ENCODE measurements at places on chromosomes 7 and 10.

- no peak for DNase-seq
These were observed 108.9 kb downstream of the RNLS start for GRCh38 chr10:88473989-88474883.

DNA sequence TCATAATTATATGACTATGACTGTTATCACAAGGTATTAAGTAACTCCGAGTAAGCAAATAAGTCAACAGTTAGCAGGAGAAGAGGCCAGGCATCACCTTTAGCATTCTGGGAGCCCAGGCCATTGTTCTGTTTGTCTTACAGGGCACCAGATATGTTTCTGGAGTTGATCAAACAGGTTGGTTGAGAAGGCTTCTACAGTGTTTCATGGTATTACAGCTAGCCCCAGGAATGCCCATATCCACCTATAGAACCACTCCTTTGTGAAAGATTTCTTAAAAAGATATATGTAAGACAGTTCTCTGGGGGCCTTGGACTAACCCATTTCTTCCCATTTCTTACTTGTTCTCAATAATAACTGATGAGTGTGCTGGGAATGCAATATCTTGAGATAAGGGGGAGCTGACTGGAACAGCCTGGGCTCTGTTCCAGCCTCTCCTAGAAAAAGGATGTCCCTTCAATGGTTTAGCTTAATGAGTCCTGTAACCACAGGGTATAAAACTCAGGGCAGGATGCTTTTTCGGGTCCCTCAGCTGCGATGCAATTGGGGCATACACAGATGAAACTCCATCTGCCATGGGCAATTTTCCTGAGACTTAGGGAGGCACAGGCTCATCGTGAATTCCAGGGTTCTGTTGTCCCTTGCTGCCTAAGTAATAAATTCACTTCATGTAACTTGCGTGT, 286.4 kb downstream of the BAMBI start:
- no peak for DNase-seq

DNA sequence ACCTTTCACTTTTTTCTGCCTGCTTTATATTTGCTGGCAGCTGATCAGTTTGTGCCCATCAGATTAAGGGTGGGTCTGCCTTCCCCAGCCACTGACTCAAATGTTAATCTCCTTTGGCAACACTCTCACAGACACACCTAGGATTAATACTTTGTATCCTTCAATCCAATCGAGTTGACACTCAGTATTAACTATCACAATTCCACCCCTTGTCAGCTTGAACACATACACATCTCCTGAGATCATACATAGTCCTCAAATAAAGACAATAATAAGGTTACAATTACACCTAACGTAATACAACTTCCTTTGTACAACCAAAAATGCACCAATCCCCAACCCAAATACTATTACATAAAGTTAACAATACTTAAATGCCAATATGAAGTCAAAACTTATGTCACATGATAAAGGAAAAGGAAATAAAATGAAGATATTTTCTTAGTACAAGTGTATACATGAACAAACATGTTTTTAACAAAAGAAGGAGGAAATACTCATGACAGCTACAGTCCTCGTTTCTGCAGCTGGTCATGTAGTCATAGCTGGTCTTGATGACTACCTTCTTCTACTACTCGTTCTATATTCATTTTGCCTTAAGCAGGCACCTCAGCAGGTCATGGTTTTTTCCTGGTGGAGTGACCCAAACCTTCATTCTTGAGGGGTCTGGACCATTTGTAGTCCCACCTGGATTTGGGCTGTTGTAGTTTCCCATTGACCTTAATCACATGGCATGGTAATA, 96.7 kb upstream of the CABCOCO1 start:
- DNase-seq = no peak

DNA sequence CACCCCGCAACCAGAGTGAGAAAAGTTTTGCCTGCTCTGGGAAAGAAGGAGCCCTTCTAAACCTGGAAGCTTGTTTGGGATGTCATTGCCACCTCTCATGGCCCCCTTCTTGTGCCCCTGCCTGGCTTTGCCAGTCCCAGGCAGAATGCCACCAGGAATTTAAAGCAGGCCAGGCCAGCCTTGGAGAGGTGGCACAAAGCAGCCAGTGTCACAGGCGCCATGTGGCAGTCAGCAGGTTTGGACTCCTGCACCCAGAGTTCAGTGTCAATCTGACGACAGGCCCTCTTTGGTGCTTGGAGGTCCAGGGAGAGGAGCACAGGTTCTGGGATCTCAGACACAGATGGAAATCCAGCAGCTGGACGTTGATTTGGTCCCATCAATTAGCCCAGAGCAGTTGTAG, 12.7 kb downstream of the HK1 start:
- no peak for DNase-seq

DNA sequence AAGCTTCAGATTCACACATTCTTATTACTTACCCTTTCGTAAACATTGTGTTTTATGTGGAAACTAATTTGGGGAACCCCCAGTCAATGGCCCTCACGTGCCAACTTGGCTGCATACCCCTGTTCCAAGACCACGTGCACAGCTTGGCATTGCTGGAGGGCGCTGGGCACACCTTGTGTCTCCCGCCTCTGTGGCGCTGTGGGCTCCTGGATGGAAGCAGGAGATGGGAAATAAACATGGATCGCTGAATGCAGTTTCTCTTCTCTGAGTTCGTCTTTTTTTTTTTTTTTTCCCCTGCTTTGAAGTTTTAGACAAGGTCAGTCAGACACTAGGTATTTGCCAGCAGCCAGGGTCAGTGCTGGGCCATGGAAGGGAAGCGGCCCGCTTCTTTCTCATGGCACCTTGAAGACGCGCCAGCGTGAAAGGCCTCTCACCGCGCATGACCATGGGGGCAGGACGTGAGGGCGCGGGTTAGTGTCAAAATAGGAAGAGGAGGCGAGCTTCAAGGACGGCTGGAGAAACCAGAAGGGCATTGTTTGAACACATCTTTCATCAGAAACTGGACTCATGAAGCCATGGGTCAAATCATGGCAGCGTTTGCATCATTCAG, 27.3 kb downstream of the BNIP3 start:
- DNase-seq = no peak

- DNase-seq = no peak
These were observed 109.2 kb upstream of the ZNF746 start for GRCh38 chr7:149606826-149607225.

DNA sequence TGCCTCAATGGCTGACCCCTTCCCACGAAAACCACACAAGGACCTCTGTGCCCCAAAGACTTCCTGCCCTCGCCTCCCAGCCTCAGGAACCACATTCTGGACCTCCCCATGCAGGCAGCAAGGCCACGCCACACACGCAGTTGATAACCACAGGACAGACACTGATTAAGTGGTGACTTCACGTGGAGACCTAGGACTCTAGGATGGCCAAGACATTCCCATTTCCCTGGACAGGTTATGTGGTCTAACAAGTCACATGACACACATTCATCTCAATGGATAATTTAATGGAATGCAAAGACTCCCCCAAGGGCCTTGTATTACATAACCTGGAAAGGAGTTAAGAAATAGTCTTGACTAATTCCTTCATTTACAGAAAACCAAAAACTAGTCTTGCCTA, 110.2 kb downstream of the LARP4B start:
- peak; percentile 32 for DNase-seq

DNA sequence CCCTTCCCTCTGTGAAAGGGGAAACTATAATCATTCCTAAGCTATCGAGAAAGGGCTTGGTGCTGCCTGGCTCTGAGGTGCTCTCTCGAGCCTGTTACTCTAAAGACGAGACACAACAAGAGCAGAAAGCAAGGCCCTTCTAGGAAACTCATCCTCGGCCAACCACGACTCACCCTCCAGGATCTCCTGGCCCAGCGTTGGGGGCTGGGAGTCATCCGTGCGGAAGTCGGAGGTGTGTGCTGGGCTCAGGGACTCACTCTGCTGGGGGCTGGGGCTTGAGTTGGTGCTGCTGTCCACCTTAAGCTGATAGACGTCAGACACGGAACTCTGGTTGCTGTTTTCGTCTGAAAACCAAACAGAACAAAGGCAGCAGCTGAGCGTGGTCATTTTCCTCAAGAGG, 17.6 kb upstream of the BAZ1B start:
- no peak for DNase-seq

DNA sequence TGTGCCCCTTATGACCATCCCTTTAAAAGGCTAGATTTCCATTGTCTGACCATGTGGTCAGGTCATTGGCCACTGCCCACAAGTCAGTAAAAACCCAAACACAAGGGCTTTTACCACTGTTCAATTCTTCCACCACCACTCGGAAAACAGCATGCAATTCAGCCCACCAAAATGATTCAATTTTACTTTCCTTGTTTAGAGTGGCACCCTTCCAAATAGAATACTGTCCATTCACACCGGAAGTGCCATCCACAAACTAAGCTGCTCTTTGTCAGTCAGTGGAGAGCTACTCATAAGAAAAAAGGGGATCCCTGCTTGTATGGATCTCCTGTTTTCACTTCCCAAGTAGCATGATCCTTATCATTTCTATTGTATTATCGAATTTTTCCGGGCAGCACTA, 350.7 kb upstream of the MBL2 start:
- no peak for DNase-seq

- peak; percentile 77 for DNase-seq
These were observed 90.9 kb downstream of the NEURL1 start for GRCh38 chr10:103584216-103585010.
